ENCODE measurements at places on chromosomes 4 and X.

GRCh38 chr4:103091601-103092223 lies 7.9 kb downstream of the BDH2 start:
- peak; percentile 48 for DNase-seq

DNA sequence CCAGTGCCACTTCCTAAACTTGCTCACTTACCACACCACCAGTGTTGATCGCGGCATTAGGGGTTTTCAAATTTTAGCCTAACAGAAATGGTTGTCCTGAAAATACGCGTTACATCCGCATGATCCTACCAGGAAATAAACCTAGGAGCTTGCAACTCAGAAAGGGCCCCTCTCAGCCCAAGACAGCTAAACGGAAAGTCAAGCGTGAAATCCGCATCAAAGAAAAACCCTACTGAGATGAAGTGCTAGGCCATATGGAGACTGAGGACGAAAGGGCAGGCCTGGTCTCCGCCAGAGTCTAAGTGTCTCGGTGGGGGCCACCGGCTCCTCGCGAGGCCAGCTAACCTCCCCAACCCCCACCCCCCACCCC lies 626 bp downstream of the YTHDC1 start:
- DNase-seq, result peak; percentile 8

DNA sequence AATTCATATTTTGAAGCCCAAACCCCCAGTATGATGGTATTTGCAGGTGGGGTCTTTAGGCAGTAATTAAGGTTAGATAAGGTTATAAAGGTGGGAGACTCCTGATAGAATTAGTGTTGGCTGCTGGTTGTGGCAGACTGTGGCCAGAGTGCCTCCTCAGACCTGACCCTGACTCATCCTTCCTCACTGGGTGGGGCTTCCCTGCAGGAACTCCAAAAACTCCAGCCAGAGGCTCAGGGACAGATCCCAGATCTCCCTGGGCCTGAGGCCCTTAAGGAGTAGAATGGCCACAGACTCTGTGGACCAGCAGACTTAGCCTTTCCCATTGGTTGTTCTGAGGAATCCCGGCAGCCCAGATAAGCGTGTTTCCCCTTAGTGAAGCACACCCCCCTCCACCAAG lies 463.0 kb upstream of the CPEB2 start:
- no peak for DNase-seq

GRCh38 chrX:19617550-19617949 lies 102.2 kb upstream of the MAP3K15 start:
- DNase-seq, result no peak

GRCh38 chr4:48755281-48755680 lies 24.8 kb downstream of the FRYL start:
- DNase-seq, result no peak

- no peak for DNase-seq
These were observed 20.0 kb downstream of the ZNF330 start for GRCh38 chr4:141240671-141241070.

DNA sequence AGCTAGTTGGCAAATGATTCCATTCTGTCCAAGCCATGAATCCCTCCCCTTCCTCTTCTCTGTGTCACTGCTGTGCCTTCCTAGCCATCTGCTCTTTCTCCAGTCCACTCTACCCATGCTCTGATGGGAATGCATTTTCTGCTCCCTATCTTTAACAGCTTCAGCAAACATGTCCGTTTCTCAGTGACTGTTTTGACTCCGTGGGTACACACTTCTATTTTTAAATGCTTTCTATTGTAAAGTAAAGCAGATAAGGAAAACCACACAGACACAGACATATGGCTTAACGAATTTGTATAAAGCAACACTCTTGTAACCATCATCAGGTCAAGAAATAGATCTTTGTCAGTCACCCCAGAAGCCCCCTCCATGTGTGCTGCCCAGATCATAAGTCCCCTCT lies 72.4 kb upstream of the KLHL13 start:
- DNase-seq, result no peak

DNA sequence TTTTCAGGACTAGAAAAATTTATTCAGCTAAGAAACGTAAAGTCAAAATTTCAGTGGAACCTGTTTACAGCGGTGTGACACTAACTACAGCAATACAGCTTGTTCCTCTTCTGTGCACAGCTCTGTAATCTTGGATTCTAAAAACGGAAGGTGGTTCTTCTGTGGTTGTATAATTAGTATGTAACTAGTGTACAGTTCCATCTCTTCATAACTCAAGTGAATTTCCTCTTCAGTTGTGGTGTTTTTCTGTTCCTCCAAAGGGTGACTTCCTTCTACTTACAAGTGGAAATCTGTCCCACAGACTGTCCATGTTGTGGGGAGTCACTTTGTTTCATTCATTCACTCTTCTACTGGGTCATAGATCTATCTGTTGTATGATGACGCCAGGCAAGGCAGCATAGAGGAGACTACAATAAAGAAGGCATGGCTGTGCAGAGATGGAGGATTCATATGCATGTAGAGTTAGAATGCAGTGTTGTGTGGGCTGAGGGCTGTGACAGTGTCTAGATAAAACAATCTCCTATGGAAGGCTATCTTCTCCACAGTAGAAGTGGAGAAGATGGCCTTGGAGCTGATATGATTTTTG lies 5.4 kb downstream of the DAPP1 start:
- no peak for DNase-seq

- no peak for DNase-seq
These were observed 83.8 kb upstream of the CLCN4 start for GRCh38 chrX:10072786-10073568.

DNA sequence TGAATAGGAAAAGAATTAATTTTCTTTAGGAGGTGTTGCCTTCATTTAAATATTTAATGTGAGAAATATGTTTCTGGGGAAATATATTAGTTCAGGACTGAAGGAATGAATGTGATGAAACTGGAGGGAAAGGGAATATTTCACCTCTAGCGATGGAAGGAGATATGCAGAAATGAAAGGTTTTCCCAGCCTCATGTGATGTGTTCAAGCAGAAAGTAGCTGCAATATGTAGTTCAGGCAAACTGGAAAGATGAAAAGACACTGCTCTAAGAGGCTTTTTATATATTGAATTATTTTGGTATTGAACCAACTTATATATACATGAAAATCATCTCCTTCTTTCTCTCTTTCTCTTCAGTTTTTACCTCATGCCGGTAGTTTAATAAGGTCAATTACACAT lies 3.4 kb downstream of the GRID2 start:
- no peak for DNase-seq

DNA sequence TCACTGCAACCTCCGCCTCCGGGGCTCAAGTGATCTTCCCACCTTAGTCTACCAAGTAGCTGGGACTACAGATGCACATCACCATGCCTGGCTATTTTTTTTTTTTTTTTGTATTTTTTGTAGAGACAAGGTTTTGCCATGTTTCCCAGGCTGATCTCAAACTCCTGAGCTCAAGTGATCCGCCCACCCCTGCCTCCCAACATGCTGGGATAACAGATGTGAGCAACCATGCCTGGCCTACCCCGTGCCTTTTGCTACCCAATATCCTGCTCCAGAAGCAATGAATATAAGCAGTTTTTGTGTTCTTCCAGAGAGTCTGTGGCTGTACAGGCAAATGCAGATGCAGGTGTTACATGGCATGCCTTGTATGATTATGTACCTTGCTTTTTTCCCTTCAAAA lies 50.5 kb downstream of the TBC1D14 start:
- DNase-seq, result no peak

DNA sequence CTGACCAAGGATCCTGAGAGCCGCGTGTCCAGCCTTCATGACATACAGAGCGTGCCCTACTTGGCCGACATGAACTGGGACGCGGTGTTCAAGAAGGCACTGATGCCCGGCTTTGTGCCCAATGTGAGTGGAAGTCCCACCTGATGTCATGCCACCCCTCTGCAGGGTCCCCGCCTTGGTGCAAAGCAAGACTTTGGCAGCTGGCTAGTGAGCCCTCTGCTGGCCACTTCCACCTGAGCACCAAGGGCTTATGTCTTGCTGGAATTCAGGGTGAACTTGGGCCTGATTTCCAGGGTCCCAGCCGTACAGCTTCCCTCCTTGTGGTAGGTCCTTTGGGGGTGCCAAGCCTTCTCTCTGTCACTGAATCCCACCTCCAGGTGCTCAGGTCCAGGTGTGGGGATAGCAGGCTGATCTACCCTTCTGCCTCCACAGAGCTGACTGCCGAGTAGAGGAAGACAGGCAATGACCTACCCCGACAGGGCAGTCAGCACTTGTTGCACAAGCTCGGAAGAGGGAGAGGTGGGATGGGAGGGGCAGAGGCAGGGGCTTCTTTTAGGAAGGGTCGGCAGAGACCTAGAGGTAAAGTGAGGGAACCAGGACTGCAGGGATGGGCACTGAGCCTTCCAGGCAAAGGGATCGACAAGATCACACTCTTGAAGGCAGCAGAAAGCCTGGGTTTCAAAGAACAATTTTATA lies 248.1 kb downstream of the EVC2 start:
- no peak for DNase-seq

DNA sequence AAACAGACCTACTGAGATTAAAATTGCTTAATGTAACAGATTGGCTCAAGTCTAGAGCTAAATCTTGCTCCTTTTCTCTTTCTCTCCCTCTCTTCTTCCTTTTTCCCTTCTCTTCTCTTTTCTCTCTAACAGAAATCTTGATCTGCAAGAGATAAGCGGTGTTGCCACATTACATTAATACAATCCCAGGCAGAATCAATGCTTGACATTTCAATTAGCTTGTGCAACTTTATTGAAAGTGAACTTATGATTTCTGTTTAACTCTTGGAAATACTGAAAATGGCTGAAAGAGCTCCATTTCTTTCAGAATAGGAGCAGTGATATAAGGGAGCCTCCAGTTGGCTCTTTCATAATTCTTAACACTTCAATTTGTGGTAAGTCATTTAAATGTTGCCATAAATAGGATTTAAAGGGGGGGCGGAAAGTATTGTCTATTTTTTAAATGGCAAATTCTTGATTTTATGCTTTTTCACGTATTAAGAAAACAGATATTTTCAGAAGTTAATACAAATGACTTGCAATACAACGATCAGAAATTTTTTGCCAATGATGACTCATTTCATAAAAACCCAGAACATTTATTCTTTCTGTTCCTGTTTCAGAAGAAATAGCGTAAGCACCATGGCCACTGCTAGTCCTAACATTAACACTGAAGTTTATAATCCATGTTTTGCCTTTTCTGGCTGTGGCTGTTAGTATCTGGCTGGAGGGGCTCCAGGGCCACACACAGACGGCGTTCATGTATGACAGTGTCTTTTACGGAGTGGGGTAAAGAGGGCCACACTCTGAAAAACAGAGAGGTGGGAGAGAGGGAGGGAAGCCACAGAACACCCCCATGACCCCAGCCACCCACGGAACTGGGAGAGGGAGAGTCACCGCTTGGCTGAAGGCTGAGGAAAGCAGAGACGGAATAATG lies 115.7 kb upstream of the FAT1 start:
- DNase-seq, result no peak

DNA sequence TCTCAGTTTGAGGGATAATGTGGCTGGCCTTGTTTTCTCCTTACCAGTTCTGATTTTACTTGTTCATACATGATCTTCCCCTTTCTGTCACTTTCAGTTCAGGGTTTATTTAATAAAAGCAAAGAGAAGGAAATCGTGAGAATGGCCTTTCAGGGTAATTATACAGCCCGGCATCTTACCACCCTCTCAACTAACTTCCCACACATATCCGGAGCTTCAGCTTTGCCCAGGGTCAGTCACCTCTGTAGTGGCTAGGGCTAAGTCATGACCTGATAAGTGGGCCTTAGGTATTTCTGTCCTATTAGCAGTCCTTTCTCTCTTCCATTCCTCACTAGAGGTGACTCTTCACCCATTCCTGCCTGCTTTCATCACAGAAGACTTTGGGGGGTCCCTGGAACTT lies 15.8 kb downstream of the TRPC5 start:
- no peak for DNase-seq

DNA sequence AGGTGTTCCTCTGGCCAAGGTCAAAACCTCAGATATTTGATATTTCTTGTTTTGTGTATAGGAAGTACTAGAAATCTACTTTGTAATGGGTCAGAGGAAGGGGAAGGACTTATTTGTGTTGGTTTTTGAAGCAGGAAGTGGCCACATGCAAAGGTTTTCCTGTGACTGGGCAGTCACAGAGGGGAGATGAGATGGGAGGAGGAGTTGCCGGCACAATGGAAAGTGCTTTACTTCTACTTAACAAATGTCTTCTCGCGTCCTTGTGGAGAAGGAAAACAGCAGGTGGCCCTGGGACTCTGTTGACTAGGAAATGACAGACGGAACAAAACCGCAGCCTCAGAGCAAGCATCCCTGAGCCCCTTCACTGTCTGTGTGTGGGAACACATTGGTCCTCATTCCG lies 46.6 kb downstream of the SHROOM2 start:
- no peak for DNase-seq

- DNase-seq, result no peak
These were observed 909 bp upstream of the SLAIN2 start for GRCh38 chr4:48340276-48340964.

- DNase-seq, result no peak
These were observed 20.7 kb downstream of the NALF2 start for GRCh38 chrX:69524781-69525363.

GRCh38 chr4:38040619-38041018 lies 80.4 kb downstream of the PTTG2 start:
- DNase-seq, result no peak

- no peak for DNase-seq
These were observed 19.1 kb downstream of the PAGE2 start for GRCh38 chrX:55107911-55108310.

DNA sequence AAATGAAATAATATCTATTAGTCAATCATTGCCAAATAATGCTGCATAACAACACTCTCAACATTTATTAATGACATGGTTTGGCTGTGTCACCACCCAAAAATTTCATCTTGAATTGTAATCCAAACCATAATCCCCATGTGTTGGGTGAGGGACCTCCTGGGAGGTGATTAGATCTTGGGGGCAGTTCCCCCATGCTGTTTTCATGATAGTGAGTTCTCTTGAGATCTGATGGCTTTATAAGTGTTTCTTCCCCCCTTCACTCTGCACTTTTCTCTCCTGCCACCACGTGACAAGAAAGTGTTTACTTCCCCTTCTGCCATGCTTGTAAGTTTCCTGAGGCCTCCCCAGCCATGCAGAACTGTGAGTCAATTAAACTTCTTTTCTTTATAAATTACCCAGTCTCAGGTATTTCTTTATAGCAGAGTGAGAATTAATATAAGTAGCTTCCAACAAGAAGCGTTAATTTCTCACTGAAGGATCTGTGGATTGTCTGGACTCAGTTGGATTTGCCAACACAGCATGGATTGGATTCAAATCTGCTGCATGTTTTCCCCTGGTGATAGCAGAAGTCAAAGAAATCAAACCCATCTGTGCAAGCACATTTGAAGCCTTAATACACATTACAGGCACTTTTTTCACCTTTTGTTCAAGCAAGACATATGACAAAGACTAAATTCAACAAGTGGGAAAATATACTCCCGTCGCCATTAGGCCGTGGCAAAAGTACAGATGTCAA lies 216.6 kb downstream of the PDGFC start:
- DNase-seq, result no peak

- DNase-seq, result peak; percentile 18
These were observed 44.9 kb downstream of the ZBTB49 start for GRCh38 chr4:4334798-4335520.

DNA sequence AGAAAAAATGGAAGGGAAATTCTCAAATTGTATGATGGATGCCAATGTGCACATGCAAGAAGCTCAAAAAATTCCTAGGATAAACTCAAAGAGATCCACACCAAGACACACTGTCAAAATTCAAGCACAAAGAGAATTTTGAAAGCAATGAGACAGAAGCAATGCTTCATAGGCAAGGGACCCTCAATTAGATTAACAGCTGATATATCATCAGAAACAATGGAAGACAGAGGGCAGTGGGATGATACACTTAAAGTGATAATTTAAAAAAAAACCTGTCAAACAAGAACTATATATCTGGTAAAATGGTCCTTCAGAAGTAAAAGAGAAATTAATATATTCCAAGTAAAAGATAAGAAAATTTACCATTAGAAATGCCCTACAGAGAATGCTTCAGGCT lies 306.3 kb upstream of the PCDH7 start:
- DNase-seq, result no peak

- peak; percentile 15 for DNase-seq
These were observed 3.5 kb downstream of the TMSB4X start for GRCh38 chrX:12978205-12979025.

Data from NCI-H1105 treated with DMSO at 0.1 percent for 48 hours (cell line).